CD4-positive, alpha-beta T cell treated with Interleukin-12 subunit alpha and Interleukin-12 subunit beta, for 1 hour (primary cell): ENCODE measurements at places on chromosomes 2 and 18.

- no peak for DNase-seq
These were observed 219.1 kb downstream of the CALCRL start for GRCh38 chr2:187228986-187229385.

- peak; percentile 0 for DNase-seq
These were observed 35.6 kb downstream of the OSBPL6 start for GRCh38 chr2:178229927-178230326.

GRCh38 chr2:24919037-24919505, 966 bp downstream of the ADCY3 start:
- peak; percentile 74 for DNase-seq

- no peak for DNase-seq
These were observed 107.7 kb upstream of the YPEL5 start for GRCh38 chr2:30039101-30039500.

DNA sequence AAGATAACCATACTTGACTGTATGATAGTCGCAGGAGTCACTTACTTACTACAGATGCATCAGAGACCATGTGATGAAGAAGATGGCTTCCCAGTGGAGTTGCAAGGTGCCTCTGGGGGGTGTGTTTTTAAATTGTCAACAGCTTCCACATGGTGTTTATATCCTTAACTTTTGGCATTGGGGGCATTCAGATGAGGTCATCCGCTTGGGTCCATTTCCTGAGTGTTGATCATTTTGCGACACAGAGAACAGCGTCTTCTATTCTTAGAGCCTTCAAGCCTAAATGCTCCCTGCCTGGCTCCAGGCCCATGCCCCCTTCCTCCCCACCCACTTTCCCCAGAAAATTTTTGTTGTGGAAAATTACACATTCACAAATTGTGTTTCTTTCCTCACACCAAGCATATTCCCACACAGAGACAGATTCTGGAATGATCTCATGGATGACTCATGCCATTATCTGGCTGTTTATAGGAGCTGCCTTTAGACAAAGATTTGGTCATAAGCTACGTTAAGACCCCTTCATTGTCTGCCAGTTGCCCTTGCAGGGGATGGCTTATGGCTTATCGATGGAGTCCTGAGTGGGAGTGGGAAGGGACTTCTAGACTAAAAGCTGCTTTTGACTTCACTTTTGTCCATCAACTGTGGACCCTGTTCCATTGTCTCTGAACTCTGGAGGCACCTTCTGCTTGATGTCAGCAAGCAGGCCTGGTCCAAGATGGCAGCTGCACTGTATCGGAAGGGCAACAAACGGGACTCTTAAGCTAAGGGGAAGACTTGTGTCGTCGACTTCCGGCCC, 91.8 kb downstream of the CABLES1 start:
- DNase-seq: no peak

DNA sequence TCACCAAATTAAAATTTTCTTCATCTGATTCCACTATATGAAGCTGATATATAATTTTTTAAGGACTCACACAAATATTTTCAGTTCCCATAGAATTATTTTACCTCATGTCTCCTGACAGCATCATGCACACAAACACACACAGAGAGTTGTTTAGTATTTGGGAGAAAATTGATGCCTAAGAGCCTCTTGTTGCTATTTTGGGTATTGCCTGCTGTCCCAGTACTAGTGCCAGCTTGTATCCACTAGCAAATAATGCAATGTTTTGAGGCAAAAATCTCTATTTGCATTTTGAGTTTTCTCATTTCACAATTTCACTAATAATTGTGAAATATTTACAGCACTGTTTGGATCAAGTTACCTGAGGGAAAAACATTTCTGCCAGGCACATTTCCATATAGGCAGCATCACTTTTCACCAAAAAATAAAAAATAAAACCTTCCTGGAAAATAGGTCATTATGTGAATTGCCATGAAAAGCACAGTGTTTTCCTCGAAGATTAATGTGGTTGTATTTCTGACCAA, 328.2 kb downstream of the KCNJ3 start:
- DNase-seq: no peak

DNA sequence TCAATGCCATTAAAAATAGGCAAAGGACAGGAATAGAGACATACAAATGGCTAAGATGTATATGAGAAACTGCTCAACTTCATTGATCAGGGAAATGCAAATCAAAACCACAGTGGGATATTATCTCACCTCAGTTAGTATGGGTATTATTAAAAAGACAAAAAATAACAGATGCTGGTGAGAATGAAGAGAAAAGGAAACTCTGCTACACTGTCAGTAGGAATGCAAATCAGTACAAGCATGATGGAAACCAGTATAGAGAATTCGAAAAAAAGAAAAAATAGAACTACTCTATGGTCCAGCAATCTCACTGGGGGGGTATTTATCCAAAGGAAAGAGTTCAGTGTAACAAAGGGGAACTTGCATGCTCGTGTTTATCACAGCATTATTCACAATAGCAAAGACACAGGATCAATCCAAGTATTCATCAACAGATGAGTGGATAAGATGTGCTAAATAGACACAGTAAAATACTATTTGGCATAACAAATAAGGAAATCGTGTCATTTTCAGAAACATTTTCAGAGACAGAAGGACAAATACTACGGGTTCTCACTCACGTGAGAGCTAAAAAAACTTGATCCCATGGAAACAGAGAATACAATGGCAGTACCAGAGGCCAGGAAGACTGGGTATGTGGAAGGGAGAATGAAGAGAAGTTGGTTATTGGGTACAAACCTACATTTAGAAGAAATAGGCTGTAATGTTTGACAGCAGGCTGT, 60.6 kb downstream of the CCDC74A start:
- no peak for DNase-seq

GRCh38 chr2:128425216-128425615, 106.5 kb upstream of the HS6ST1 start:
- DNase-seq: no peak

DNA sequence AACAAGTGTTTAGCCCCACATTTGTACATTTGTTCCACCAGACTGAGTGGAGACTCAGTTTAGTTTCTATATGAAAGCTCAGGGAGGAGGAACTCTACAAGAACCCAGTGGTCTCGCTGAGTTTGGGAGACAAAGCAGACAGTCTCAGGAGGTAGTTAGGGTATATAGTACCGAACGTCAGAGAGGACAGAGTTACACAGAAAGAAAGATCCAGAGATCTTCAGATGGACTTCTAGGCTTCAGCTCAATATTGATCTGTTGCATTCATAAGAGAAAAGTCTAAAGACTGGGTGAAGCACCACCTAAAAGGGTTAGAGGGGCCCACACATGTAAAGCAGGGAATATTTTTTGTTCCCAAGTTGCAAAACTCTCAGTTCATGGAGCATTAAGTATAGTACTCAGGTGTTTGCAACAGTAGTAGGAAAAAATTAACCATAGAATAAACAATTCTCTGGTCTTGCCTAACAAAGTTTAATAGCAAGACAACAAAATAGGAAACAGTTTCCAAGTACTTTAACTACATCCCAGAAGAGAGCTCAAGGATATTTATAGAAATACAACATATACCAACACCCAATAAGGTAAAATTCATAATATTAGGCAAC, 4.2 kb downstream of the TFPI start:
- no peak for DNase-seq

DNA sequence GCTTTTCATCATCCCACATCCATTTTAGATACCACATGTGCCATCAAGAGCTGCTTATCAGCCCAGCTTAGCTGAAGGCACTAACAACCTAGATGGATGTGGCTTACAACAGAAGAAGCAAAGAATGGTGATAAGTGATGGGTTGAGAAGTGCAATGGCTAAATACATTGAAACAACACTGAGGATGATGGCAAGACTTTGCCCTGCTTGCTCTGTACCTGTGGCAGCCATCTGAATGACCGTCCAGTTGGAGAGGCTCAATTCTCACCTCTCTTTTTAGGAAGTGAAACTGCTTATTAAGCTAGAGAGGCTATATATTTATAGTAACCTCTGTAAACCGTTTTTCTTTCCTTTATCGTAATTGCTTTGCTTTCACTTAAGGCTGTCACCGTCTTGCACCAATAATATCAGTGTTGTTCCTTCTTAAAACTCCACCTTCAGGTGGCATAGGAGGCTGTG, 5.7 kb downstream of the GPATCH11 start:
- no peak for DNase-seq

- no peak for DNase-seq
These were observed 135.1 kb downstream of the SOCS6 start for GRCh38 chr18:70423988-70424387.

GRCh38 chr2:31222071-31222470, 4.8 kb upstream of the CAPN14 start:
- no peak for DNase-seq

DNA sequence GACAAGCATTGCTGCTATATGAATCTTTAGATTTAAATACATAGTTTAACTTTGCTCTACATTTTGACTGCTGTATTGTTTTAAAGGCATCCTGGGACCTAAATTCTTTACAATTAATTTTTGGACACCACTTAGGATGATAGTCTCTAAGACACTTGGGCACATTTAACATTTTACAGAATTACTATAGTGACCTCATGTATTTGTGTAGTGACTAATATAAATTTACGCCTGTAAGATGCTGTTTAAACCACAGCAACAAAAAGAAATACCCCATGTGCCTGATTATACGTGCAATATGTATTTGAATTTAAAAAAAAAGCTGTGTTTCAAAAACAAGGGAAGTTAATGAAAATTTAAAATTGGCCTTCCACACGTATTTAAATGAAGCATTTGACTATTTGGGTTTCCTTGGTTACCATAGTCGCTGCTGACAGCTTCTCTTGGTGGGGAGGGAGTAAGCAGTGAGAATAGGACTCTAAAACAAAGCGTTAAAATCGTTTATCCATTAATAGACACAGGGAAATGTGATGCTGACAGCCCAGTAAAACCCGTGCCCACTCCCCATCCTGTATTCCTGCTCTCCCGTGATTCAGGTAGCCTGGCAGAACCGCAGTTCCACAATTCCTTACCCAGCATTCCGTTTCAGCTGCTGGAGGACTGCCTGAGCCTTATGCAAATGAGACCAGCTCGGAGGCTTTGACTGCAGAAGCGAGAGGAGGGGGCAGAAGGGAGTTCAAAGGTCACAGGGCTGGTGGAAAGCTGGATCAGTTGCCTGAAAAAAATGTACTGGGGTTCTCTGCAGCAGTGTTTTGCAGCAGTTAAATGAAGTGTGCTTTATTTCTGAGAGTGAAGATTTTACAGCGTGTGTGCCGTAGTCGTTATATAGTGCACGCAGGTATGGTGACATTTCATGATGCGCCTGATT, 104.3 kb downstream of the CSRNP3 start:
- no peak for DNase-seq

GRCh38 chr2:155517362-155517761, 815.2 kb downstream of the NR4A2 start:
- no peak for DNase-seq

- DNase-seq: no peak
These were observed 173.8 kb downstream of the TRIB2 start for GRCh38 chr2:12890481-12890991.

DNA sequence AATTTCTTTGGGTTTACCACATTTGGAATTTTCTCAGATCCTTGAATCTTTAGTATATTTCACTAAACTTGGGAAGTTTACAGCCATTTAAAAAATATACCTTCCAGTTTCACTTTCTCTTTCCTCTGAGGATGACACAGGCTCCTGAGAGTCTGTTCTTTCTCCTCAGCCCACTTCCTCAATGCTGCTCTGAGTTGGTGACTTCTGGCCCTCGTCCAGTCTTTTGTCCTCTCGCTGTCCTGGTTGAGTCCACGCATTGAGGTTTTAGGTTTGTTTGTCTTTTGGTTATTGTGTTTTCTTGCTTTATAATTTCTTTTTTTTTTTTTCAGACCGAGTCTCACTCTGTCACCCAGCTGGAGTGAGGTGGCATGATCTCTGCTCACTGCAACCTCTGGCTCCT, 40.7 kb upstream of the GALR1 start:
- peak; percentile 50 for DNase-seq

- peak; percentile 50 for DNase-seq
These were observed 77.3 kb upstream of the PHLPP1 start for GRCh38 chr18:62637807-62638687.

DNA sequence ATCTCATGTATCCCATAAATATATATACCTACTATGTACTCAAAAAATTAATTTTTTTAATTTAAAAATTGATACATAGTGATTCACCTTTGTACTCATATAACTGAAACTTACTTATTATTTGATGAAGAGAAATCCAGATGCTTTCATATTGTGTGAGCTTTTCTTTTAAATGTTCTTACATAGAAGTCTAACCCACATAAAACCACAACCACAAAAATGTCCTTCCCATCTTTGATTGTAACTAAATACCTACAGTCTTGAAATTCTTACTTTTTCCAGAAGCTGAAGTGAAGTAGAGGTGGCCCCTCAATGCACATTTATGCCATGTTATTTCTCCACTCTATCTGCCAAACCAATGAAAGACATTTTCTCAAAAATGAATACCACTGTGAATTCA, 117.9 kb upstream of the COL5A2 start:
- DNase-seq: no peak

DNA sequence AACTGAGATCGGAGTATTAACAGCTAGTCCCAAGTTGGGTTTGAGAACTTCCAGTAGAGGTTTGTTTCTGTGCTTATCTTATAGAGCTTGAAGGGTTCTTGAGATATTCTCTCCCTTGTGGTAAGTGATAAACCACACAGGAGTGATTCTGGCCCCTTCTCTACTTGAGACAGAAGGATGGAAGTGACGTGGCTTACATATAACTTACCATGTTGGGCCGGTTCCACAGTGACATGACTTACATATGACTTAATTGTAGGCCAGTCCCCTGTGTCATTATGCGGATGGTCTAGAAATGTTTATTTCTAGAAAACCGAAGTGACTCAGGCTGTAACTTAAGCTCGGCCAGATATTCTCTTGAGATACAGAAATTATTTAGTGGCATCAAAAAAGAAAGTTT, 62.7 kb downstream of the TRAPPC12 start:
- no peak for DNase-seq

DNA sequence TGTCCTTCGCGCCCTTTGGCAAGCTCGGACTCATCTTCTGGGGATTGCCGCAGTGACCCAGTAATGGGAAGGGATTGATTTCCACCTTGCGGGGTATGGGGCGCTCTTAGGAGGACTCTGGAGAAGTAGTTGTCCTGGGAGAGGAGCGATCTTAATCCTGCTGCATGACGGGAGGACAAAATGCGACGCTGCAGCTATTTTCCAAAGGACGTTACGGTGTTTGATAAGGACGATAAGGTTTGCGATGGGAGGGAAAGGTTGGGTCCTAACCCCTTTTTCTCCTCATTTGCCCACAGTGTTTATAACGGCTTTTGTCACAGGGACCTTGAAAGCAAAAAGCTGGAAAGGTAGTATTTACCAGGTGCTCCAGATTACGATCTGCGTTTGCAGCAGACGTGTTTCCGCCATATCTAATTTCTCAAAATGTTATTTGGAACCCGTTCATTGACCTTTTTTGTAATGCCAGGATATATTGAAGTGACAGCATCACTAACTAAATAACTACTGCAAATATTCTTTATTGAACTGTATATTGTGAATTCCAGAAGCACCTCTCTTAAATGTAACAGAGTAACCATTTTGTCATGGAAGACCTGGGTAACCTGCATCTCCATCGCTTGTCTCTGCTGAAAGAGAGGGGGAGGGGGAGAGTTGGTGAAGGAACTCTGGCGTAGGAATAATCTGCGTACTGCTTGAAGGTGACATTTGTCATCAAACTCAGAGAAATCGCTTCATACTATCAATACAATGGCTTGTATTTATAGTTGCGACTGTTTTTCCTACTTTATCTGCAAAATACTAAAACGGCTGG, 590 bp downstream of the MDH1 start:
- DNase-seq: peak; percentile 11
